ENCODE measurements at places on chromosomes 5 and 9.

DNA sequence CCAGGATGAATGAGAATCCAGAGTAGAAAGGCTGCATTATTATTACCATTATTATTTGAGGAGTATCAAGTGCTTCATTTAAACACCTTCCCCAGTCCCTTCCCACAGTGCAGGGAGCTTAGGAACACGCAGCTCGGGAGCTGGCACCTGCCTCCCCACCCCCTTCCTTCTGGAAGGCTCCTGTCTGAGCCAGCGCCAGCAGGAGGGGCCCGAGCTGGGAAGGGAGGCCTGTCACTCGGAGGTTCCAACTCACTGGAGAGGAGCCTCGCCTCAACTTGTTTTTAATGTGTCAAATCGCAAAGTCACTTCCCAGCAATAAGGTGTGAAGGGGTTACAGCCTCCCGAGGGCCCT lies 156.4 kb upstream of the IRX4 start:
- DNase-seq: no peak

DNA sequence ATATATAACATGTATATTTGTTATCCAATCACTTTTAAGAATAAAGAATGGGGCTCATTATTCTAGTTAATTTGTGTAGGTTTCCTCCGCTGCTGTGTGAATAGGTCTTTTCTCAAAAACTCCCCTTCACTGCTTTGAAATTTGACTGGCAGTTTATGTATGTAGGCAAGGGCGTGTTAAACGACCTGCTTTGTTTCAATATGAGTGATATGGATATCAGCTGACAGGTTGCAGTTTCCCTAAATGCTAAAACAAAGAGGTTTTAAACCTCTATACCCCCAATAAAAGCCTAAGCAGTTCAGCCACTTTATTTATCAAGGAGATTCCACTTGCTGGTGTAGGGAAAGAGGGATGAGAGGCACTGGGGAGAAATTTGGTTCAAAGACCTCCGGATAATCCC lies 159.6 kb downstream of the TMEM167A start:
- no peak for DNase-seq

- DNase-seq: no peak
Measured at GRCh38 chr9:94720846-94721549, 5.5 kb upstream of the AOPEP start.

DNA sequence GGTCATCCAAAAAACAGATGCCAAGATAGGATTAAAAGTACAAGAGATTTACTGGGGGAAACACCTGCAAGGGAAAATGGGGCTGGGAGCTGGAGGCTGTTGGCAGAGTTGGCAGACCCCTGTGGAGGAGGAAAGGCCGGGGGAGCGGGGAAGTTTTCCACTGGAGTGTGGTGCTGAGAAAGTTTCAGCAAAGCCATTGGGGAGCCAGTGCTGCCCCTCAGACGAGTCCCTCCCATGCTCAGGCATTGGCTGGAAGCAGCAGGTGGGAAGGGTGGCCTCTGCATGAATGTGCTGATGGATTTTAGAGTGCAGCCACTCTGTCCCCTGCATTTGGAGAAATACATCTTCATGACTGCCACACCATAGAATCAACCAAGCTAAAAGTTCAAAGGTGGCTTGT lies 52.8 kb downstream of the TTC1 start:
- DNase-seq: no peak

GRCh38 chr5:2750758-2751464 lies 566 bp downstream of the IRX2 start:
- DNase-seq: no peak

DNA sequence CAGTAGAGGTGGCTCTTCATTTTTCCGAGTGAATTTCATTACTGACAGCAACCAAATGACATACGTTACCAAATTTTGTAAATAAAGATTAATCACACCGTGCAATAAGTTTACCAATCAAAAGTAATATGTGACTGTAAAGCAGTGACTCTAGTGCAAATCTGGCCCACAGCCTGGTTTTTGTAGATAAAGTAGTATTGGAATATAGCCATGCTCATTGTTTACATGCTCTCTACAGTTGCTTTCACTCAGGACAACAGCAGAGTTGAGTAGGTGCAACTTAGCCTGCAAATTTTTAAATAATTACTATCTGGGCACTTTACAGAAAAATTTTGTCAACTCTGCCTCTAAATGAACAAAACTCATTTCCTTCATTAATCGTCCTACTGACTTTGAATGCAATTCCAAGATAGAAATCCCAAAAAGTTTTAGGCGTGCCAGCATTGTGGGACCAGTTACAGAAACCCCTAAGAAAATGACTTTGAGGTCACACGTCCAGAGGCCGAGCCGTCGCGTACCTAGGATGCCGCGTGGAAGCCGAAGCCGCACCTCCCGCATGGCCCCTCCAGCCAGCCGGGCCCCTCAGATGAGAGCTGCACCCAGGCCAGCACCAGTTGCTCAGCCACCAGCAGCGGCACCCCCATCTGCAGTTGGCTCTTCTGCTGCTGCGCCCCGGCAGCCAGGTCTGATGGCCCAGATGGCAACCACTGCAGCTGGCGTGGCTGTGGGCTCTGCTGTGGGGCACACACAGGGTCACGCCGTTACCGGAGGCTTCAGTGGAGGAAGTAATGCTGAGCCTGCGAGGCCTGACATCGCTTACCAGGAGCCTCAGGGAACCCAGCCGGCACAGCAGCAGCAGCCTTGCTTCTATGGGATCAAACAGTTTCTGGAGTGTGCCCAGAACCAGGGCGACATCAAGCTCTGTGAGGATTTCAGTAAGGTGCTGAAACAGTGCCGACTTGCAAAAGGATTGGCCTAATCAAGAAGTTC lies 180.7 kb upstream of the TLE4 start:
- no peak for DNase-seq

GRCh38 chr9:115192835-115193525 lies 75.0 kb upstream of the TNC start:
- no peak for DNase-seq

GRCh38 chr9:75190762-75191161 lies 102.4 kb downstream of the OSTF1 start:
- DNase-seq: no peak

GRCh38 chr5:95780597-95780996 lies 41.9 kb downstream of the GLRX start:
- no peak for DNase-seq

DNA sequence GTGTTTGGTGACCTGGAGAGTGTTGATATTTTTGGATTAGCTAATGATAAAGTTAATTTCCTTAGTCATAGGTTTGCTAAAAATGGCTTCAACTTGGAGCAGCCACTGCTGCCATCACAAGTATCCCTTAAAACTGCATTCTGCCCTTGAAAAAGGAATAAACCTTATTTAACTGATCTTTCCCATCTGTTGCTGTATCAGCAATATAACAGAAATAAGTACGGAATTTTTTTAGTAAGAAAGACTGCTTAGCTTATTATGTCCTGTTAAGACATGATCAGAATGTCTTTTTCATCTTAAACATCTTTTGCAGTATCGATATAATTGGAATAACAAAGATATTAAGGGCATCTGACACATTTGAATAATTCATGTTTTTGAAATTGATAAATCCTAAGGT lies 75.7 kb downstream of the LNPEP start:
- no peak for DNase-seq

DNA sequence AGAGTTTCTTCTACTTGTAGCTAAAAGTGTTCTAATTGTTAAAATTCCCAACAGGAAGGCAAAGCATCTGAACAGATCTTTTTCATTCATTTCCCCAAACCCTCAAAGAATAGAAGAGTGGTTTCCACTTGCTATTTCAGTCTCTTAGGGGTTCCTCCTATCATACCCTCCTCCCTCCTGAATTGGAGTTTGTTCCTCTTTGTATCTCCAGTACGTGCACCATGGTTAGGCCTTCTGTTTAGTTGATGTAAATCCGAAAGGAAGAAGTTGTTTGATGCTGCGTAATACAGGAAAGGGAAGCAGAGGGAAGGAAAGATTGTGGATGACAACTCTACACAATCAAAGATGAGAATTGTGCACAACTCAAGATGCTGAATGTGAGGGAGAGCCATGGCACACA lies 303.6 kb downstream of the PIK3R1 start:
- no peak for DNase-seq

- DNase-seq: no peak
Measured at GRCh38 chr9:27347889-27348288, 50.9 kb upstream of the EQTN start.

DNA sequence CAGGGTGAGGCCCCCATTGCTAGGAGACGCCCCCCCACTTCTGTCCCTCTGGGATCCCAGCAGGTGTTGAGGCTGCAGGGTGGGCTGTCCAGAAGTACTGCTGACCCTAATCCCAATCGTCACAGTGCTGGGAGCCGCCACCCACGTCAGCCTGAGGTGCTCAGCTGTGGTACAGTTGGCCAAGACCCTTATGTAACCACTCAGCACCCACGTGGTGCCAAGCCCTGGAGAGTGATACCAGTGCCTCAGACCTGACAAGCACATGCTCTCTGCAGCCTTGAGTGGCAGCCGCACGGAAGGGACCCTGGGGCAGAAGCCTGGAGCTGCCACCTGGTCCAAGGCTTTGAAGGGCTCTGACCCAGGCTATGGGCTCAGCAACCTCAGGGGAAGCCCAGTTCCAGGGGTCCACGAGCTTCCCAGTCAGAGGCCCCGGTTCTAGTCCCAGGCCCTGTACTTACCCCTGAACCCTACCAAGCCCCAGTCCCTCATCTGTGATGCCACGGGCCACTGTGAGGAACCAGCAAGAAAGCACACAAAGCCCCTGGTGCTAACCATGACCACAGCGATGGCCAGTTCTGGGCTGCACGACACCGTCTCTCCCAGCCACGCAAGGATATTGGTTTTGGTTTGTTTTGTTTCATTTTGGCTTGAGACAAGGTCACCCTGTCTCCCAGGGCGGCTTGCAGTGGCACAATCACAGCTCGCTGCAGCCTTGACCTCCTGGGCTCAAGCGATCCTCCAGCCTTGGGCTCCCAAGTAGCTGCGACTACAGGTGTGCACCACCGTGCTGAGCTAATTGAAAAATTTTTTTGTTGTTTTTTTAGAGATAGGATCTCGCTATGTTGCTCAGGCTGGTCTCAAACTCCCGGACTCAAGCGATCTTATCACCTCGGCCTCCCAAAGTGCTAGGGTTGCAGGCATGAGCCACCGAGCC lies 50.7 kb downstream of the DBH start:
- DNase-seq: no peak

- DNase-seq: no peak
Measured at GRCh38 chr9:76359365-76359764, 34.9 kb downstream of the RFK start.

- no peak for DNase-seq
Measured at GRCh38 chr5:132226516-132227234, 978 bp downstream of the P4HA2 start.

- DNase-seq: peak; percentile 37
Measured at GRCh38 chr5:36875790-36876298, 725 bp upstream of the NIPBL start.

- no peak for DNase-seq
Measured at GRCh38 chr5:2213121-2213730, 330.5 kb upstream of the IRX4 start.

- DNase-seq: no peak
Measured at GRCh38 chr5:98755406-98755805, 18.1 kb upstream of the RGMB start.

DNA sequence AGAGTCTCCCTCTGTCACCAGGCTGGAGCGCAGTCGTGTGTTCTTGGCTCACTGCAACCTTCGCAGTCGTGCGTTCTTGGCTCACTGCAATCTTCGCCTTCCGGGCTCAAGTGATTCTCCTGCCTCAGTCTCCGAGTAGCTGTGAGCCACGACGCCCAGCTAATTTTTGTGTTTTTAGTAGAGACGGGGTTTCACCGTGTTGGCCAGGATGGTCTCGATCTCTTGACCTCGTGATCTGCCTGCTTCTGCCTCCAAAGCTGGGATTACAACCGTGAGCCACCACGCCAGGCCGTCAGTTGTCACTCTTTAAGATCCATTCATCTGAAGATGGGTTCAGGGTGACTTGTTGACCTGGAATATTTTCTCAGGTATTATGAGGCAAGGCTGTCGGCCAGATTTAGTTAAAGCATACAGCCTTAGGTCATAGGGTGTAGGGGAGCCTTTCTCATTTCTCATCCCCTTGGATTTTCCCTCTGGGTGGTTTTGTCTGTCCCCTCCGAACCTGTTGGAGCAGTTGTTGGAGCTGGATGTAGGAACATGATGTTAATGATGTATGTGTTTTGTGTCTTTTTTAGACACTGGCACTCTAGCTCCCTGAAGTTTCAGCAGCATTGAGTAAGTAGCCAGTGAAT lies 1.6 kb downstream of the SLC22A5 start:
- DNase-seq: no peak

GRCh38 chr5:97163360-97163764 lies 19.7 kb downstream of the RIOK2 start:
- no peak for DNase-seq

GRCh38 chr5:55236800-55237199 lies 3.4 kb upstream of the CCNO start:
- no peak for DNase-seq

DNA sequence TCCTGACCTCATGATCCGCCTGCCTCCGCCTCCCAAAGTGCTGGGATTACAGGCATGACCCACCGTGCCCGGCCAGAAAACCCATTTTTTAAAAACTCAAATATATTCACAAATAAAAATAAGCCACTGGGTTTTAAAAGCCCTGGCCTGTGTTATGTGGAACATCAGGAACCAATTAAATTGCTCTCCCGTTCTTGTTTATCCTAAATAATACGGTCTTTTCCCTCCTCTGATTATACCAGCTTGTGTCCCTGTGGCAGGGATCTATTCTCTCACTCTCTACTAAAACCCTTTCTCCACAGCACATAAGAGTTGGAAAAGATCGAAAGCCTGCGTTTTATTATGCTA lies 30.1 kb upstream of the LPAR1 start:
- DNase-seq: no peak

- no peak for DNase-seq
Measured at GRCh38 chr5:99702565-99702964, 773.8 kb upstream of the CHD1 start.

GRCh38 chr9:118446943-118447639 lies 742.9 kb downstream of the TLR4 start:
- no peak for DNase-seq

- DNase-seq: no peak
Measured at GRCh38 chr9:84937180-84937579, 267.7 kb downstream of the NTRK2 start.

DNA sequence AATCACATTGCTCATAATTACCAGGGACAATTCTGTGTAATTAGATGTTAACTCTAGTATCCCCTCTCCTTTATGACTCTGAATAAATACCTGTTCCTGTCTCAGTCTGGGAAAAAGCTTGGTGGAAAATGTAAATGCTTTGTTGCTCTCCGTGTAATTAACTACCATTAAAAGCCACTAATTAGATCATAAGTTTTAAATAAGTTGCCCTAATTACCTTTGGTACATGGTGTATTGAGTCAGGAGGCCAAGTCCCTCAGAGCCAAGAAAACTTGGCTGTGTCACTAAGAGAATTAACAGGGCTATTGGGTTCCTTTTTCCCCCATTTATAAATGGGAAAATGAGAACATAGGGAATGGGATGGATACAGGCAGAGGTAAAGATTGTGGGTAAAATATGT lies 617.6 kb downstream of the TLR4 start:
- DNase-seq: no peak
